NCI-H1417 treated with DMSO at 0.1 percent for 48 hours (cell line): ENCODE measurements at places on chromosomes 1 and 21.

DNA sequence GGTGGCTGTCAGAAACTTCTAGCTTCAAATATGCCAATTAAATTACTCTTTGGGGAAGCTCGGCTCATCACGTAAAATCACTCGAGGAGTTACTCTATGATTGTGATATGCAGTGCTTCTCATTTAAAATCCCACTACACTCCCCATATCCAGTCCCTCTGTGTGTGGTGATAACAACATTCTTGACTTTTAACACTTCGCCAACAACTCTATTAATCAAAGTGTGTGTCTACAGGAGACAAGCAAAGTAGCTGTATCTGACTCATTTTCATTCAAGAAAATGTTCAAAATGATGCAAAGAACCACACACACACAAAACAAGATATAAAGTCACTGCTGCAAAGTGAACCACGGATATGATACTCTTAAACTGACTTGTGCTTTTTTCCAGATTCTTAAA lies 341.3 kb downstream of the DSCAM start:
- DNase-seq, result no peak

- no peak for DNase-seq
Observed at GRCh38 chr1:96509951-96510350, 211.6 kb upstream of the PTBP2 start.

GRCh38 chr1:165290148-165290547 lies 66.4 kb downstream of the LMX1A start:
- DNase-seq, result no peak

GRCh38 chr1:73832276-73833181 lies 365.4 kb downstream of the LRRIQ3 start:
- no peak for DNase-seq

- DNase-seq, result no peak
Observed at GRCh38 chr1:201302163-201303152, 19.2 kb downstream of the PKP1 start.

GRCh38 chr1:150563340-150564038 lies 14.3 kb downstream of the ADAMTSL4 start:
- DNase-seq, result no peak
